ENCODE measurements at places on chromosomes 5 and 9.

- DNase-seq: no peak
These were observed 1.7 kb downstream of the GRIN3A start for GRCh38 chr9:101736717-101737116.

- no peak for DNase-seq
These were observed 232.0 kb upstream of the ANKRD55 start for GRCh38 chr5:56464935-56465768.

DNA sequence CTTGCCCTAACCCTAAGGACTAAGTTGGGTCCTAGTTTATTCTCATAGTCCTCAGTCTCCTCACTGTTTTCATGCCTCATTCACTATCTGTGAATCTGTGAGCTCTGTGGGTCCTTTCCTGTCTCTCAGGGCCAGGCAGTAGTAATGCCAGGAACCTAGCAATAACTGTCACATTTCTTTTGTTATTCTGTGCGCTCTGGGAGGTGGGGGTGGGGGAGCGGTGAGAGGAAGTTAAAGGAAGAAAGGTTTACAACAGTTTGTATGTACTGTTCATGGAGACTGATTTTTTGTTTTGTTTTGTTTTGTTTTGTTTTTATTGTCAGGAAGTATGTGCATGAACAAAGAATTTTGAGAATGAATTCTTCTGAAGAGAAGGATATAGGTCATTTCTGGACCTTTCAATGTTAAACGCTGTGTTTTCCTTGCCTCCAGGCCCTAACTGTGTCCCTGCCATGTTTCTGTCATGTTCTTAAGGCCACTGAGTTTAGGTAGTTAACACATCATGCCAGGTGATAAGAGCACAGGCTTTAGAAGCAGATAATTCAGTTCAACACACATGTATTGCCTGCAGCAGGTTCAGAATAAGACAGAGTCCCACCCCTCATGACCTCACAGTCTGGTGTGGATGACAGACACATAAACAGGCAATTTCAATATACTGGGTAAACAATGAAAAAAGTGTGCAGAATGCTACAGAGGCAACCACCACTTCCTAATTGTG, 13.3 kb upstream of the FEM1C start:
- DNase-seq: no peak

DNA sequence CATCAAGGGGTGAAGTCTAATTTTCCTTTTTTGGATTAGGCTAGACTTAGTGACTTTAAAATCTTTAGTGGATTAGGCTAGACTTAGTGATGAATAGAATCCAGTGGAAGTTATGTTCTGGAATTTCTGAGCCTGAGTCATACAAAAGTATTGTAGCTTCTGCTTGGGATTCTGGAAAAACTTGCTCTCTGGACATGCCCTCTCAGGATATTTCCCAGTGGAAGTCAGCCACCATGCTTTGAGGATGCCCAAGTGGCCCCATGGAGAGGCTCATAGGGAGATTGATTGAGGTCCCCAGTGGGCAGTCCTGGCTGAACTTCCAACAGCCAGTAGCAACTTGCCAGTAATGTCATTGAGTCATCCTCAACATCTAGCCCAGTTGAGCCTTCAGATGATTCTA, 112.4 kb upstream of the PRLR start:
- no peak for DNase-seq

GRCh38 chr9:13557746-13558145, 278.3 kb upstream of the MPDZ start:
- DNase-seq: no peak

- DNase-seq: no peak
These were observed 13.2 kb upstream of the S100Z start for GRCh38 chr5:76836585-76836984.

- no peak for DNase-seq
These were observed 151.1 kb upstream of the TAS2R1 start for GRCh38 chr5:9781275-9781674.

DNA sequence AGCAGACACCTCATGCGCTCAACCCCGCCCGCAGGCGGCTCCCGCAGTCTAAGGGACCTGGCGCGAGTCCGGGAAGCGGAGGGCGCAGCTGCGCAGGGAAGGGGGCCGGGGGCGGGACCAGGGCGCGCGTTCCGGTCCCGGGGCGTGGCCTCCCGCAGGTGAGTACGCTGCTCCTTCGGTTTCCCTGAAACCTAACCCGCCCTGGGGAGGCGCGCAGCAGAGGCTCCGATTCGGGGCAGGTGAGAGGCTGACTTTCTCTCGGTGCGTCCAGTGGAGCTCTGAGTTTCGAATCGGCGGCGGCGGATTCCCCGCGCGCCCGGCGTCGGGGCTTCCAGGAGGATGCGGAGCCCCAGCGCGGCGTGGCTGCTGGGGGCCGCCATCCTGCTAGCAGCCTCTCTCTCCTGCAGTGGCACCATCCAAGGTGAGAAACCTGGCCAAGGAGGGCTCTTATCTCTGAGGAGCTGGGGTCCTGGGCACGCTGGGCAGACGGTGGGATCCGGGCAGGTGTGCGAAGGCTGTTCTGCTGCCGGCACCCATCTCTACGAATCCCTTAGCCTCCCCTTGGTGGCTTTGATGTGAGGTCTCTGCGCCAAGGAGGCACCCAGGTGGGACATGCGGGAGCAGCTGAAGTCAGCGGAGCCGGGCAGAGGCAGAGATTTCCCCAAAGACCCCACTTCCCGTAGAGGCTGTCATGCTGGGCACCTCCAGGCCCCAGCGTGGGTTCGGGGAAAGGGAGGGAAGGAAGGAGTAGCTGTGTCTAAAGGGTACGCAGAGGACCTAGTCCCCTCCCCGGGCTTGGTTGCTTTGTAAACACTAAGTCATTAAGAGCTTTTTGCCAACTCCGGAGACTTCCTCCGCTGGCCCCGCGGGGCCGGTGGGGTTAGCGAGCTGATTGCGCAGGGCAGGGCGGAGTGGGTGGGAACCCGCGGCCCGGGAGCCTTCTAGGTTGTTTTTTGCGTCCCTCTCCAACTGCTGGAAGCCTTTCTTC, at the start of gene F2RL1:
Gene F2RL1, plus strand, starts transcription at position 187 of the 988 bp plus-strand sequence. Its CDS starts 153 bp downstream, at position 340.
- DNase-seq: peak; percentile 9

DNA sequence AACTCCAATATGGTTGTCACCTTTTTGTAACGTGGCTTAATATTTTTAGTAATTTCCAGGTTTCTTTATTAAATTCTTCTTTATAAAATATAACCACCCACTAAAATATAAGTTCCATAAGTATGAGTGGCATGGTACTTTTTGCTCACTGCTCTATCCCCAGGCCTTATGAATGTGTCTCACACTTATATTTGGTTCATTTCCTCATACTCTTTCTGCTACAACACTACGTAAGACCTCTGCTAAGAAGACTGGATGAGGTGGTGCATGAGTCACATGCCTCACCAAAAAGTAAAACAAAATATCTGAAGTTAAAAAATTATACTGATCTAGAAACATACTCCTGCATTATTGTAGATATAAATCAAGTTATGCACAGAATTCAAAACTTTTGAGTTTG, 400.9 kb downstream of the HCN1 start:
- DNase-seq: no peak

DNA sequence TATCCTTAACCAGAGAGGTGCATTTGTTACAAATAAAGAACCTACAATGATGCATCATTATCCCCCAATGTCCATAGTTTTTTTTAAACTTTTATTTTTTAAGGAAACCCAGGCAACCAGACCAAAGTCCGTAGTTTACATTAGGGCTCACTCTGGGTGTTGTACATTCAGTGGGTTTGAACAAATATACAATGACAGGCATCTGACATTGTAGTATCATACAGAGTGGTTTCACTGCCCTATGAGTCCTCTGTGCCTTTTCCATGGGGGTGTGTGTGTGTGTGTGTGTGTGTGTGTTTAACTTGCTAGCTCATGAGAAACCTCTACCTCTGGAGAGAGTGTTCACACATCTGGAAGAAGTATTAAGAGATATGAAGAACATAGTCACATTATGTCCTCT, 141.5 kb downstream of the KDM4C start:
- DNase-seq: no peak

GRCh38 chr5:123181394-123181801, 92.4 kb downstream of the PRDM6 start:
- DNase-seq: no peak

DNA sequence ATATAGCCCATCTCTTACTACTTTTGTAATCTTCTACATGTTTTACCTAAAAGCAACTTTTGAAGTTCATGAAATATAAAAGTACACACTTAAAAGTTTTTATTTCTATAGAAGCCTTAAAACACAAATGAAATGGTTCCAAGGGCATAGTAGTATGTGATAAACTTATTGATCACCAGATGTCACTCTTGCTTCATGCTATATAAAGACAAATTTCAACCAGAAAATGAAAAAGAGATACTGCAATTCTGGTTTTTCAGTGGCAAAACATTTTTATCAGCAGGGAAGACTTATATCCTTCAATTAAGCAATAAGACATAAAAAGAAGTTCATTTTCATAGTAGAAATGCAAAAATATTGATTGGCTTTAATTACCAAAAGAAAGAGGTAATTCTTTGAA, 69.4 kb upstream of the FBXL17 start:
- DNase-seq: no peak

GRCh38 chr5:164921722-164922121, 1416.3 kb downstream of the MAT2B start:
- no peak for DNase-seq

GRCh38 chr5:88681211-88681803, 201.7 kb downstream of the MEF2C start:
- no peak for DNase-seq

- DNase-seq: peak; percentile 22
These were observed 82.1 kb downstream of the CCDC192 start for GRCh38 chr5:127785098-127785927.

DNA sequence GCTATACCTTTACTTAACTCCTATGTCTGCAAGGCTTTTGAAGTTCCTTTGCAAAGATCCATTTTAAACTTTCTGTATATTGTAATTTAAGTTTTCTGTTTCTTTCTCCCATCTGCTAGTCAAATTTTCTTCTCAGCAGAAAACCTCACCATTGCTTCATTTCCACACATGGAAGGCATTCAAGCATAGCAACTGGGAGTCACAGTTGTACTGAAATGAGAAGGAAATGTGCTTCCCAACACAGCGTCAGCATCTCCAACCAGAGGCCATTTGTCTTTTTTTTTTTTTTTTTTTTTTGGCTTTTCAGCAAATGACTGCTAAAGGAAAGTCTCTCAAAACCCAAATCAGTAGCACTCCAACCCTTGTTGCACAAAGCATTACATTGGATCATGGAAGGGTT, 92.5 kb downstream of the RAB3C start:
- no peak for DNase-seq

DNA sequence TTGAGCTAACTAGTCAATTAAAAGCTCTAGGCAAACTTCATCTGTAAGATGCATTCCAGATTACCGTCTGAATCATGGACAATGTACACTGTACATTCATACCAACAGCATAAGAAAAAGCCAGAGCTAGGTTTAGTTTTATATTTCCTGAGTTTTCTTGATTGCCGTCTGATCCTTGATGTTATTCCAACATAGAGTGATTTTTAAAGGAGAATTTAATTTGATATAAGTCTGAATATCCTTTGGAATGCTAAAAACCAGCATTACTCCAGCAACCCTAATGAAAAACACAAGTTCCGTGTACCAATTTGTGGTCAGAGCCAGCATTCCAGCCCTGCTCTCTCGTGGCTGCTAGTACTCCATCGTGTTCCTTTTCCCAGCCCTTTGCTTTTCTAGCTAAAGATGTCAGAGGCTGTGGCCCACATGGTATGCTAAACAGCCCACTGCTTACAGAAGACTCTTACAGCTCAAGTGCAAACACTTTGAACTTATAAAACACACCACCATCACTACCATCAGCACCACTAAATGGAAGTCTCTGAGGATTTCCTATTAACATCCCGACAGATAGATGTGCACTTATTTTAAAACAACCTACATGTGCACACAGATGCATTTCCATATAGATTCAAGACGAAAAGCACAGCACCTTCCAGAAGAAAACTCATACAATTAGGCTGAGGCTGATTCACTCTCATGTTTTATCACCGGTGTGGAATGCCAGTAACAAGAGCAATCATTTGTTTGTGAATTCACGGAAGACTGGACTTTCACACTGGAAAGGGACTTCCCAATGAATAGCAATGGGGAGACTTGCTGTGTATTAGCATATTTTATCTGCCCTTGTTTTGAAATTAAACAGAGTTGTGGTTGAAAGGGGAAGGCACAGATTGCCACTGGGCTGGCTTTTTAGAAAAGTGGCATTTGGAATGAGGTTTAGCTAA, 246.9 kb upstream of the GAS1 start:
- DNase-seq: no peak

DNA sequence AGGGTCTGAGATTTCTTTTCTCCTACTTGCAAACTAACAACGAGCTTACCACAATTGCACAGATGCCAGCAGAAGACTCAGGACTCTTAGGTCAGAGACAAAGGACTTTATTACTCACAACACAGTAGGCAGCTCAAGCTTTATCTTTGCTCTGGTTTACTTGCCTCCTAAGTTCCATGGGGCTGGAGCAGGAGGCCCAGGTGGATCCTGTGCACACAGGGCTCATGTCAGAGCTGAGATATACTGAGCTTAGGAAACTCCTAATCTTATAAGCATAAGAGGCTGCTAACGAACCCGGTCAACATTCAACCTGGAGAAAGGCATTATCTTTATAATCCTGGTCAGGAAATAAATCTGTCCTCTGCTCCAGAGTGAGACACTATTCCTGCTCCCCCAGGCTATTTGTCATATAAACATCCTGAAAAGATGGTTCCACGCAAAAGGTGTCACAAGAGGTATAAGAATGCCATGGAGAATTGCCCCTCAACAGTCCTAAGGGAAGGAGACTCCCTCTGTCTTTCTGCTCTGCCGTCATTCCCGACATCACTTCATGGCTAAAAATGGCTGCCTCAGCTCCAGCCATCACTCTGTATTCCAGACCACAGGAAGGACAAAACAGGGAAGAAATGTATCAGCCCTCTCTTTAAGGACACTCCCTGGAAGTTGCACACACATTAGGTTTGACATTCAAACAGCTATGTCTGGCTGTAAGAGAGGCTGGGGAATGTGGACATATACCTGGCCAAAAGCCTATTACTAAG, 16.2 kb downstream of the DUSP1 start:
- DNase-seq: no peak

GRCh38 chr5:143734456-143734780, 77.5 kb upstream of the HMHB1 start:
- DNase-seq: no peak

DNA sequence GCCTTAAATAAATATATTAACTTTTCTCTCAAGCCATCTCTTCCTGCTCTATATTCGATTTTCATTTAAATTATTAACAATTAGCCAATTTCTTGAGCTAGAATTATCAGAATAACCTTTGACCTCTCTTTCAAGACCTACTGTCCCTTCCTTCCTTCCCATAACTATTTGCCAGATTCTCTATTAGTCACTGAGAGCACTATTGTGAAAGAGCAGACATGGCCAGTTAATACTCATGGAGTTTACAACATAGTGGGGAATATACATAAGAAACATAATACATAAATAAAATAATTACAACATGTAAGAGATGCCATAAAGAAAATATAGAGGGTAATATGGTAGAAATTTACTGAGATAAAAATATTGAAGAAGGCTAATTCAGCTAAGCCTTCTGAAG, 72.1 kb upstream of the CHD1 start:
- no peak for DNase-seq

- DNase-seq: no peak
These were observed 84.8 kb downstream of the SLC25A46 start for GRCh38 chr5:110823571-110823970.

Measured in effector memory CD8-positive, alpha-beta T cell (primary cell).